ENCODE measurements at places on chromosomes 11 and 22.

DNA sequence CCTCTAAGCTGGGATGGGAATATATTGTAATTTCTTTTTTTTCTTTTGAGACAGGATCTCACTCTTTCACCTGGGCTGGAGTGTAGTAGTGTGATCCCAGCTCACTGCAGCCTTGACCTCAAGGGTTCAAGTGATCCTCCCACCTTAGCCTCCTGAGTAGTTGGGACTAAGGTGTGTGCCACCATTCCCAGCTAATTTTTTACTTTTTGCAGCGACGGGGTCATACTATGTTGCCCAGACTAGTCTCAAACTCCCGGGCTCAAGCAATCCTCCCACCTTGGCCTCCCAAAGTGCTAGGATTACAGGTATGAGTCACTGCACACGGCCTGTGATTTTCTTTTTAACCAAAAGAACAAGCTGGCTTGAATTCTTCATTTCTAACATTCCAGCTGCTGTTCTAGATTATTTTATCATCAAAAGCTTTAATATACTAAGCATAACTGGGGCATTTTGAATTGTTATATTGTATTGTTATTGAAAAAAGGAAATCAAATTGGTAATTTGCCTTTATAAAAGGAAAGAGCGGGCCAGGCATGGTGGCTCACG lies 26.8 kb upstream of the PPP2R1B start:
- DNase-seq, result no peak

- DNase-seq, result no peak
Measured at GRCh38 chr11:132913295-132913694, 619.0 kb downstream of the OPCML start.

DNA sequence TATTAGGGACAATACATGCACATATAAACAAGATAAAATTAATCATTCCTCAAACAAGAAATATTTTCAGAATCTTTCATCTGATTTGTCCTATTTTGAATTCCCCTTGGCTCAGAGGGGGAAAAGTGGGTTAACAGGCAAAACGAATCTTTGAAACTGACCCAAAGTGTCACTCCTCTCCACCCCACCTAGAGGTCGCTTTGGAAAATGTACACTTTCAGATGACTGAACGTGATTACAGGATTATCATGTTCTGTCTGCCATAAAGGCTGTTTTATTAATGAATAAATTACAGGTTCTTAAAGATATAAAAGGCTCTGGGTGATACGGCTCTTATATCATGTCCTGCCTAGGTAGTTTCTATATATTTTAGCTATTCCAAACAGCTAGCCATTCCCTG lies 1735.0 kb downstream of the LRRC4C start:
- DNase-seq, result no peak

DNA sequence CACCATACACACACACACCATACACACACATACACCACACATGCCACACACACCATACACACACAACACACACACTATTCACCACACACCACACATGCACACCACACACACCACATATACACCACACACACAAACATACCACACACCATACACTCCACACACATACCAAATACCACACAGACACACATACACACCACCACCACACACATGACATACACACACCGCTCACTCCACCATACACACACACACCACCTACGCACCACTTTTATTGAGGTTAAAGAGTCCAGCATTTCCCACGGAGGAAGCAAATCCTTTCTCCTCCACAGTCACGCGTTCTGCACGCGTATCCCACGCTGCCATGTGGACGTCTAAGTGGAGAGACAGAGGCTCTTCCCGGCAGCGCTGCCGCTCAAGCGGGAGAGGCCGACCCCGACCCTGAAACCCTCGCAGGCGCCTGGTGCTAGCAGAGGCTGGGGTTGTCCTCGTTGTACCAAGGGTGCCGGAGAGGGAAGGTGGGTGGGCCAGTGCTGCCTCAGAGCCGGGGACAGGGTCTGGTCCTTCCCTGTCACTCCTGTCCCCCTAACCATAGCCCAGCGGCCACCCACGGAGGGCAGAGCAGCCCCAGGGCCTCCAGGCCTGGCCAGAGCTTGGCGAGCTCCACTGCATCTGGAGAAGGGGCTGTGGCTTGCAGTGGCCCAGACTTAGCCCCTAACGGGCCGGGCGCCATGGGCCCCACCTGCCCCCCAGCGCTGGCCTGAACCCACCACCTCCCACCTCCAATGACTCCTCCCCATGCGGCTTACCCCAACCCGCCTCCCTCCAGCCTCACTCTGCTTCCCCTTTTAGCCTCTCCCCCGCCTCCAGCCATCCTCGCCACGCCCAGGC lies 1495.0 kb downstream of the BRD1 start:
- DNase-seq, result no peak

DNA sequence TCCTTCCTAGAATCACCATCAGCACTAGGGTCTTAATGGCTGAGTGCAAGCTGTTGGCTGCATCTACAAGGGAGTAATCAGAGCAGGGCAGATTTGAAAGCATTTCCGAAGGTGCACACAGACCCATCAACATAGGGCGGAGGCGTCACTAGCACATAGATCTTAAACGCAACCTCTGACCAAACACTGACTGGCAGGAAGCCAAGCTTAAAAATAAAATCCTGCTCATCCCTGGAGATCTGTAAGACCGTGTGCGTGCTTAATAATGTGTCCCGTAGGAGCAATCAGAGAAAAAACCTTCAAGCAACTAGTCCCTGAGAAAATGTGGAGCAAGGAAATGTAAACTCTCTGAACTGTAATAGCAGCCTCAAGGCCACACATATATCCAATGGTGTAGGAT lies 470.5 kb downstream of the ETS1 start:
- DNase-seq, result no peak

GRCh38 chr22:47129902-47130635 lies 367.6 kb downstream of the TBC1D22A start:
- no peak for DNase-seq

GRCh38 chr22:47174096-47174495 lies 411.6 kb downstream of the TBC1D22A start:
- DNase-seq, result no peak

DNA sequence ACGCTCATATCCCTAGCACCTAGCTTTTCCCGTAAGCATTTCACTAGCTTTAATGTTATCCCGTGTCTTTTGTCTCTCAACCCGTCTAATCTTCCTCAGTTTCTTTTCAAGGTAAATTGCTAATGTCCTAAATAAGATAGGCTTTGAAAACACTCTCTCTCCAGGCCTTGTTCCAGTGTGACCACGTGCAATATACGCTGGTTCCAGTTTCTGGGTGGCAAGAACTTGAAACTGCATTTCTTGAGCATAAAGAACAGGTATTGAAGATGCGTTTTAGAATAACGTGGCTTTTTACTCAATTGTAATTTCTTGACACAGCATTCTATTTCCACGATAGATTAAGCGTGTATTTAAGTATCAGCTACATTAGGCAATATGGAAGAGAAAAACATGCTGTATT lies 1.1 kb downstream of the CDC45 start:
- no peak for DNase-seq

DNA sequence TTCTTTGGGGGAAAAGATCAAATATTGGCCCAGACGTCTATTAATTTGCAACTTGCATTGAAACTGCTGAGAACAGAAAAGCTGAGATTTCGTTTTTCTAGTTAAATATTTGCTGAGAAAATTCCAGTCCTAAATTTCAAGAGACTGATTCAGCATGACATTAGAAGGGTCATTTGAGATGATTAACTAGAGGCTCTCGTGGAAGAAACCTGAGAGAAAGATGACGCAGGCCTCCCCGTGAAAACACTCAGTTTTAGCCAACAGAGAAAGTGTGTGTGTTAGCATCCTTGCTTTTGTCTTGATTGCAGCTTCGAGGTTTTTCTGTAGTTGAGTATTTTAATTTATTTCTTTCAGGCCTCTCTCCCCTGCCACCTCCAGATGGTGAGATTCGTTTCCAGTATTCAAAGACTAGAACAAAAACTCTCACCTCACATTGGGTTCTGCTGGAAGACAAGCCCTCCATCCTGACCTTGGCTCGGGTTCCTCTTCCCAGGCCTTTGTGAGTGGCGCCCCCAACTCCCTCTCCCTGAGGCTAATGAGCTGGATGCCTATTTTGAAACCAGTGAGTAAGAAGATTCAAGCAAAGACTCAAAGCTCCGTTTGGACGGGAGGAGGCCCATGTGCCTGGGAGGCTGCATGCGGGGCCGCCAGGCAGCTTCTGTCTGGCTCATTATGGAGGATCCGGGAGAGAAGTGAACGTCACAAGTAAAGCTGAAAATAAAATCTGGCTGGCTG lies 52.4 kb downstream of the CELSR1 start:
- no peak for DNase-seq

DNA sequence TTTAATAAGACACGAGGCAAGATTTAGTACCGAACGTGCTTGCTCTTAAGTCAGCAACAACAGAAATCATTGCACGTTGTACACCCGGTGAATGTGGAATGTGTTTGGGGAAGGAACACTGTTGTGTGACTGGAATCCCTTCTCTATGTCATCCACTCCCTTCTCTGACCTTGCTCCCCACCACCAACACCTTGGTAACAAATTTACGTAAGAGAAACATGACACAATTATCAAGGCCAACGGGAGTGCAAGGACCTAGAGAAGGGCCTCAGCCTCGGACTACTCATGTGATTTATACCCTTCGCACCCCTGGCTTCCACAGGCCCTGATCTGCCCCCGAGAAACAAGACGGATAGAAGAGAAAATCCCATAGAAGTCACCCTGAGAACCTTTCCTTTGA lies 236.2 kb downstream of the LARGE1 start:
- DNase-seq, result no peak

GRCh38 chr11:79487412-79487811 lies 46.6 kb upstream of the TENM4 start:
- no peak for DNase-seq

DNA sequence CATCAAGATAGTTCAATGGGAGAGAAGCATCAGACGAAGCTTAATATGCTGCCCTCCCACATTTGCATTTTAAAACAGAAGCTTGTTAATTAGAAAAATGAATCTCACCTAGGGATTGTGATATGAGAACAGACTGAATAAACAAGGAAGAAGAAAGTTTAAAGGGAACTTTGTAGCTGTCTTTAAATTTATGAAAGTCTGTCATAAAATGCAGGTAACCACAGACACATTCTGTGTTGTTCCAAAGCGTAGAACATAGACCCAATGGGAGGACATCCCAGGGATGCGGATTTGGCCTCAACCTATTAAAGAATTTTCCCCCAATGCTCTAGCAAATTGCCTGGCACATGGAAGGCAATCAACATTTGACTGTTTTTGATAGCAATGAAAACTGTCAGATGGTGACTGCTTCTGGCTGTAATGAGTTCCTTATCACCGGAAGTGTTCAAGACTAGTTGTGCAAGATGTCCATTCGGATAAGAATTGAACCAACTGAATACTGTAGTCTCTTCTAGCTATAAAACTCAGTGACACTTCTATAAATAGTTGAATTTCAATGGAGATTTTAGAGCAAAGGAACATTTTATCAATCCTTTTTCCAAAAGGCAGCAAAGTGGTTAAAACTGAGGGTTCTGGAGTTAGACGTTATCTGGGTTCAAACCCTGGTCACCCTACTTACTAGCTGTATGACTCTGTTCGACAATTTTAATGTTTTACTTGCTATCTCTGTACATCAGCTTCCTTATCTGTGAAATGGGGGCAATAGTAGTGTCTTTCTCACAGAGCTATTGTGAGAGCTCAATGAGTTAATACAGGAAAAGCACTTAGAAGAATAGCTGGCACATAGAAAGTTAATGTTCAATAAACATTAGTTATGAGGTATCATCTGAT lies 64.9 kb downstream of the LIF start:
- DNase-seq, result no peak

- peak; percentile 91 for DNase-seq
Measured at GRCh38 chr22:23281406-23282088, 101.2 kb downstream of the BCR start.

DNA sequence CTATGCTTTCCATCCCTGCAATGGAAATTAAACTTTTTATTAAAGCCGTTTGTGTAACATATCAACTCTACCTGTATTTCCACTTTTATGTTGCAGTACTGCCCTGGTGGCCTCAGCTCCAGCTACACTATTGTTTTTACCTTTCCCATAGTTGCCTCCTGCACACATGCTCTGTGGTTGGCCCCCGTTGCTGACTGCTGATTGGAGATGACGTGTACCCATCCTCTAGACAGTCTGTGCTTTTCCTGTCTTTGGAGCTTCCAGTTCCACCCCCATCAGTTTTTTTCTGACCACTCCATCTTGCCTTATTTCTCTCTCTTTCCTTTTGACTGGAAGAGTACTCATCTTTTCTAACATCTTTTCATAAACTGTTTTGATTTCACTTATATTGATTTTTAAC lies 123.8 kb downstream of the TEAD1 start:
- no peak for DNase-seq

DNA sequence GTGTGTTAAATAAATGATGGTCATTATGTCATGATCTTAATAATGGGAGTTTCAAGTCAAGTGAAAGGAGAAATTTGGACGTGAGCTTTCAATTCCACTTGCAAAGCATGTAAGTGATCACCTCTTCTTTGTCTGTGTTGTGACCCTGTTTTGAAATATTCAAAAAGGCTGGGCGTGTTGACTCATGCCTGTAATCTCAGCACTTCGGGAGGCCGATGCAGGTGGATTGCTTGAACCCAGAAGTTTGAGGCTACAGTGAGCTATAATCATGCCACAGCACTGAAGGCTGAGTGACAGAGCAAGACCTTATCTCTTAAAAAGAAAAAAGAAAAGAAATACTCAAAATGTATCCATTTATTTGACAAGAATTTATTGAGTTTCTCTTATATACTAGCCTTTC lies 32.9 kb upstream of the EED start:
- peak; percentile 59 for DNase-seq

- no peak for DNase-seq
Measured at GRCh38 chr22:30427871-30428270, 2.3 kb downstream of the MTFP1 start.

GRCh38 chr11:35190804-35191348 lies 51.9 kb downstream of the CD44 start:
- no peak for DNase-seq

- DNase-seq, result no peak
Measured at GRCh38 chr11:17673951-17674350, 45.4 kb upstream of the MYOD1 start.

GRCh38 chr11:2366276-2366675 lies 10.8 kb upstream of the CD81 start:
- no peak for DNase-seq

DNA sequence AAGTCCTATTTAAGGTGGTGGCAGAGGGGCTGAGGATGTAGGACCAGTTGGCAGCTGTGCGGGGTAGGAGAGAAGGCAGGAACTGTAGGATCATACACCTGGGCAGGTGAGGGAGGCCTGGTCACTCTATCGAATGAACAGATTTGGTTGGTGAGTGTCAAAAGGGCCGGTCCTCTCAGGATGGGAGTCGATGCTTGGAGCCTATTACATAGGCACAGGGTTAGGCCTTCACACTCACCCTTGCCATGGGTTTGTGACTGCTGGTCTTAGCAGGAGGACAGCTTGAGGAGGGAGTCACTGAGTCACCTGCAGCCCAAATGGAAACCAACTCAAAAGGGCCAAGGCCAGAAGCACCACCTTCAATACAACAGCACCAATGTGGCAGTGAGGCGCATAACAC lies 80.2 kb upstream of the NARS2 start:
- DNase-seq, result no peak

- DNase-seq, result no peak
Measured at GRCh38 chr11:43012606-43013005, 299.2 kb upstream of the API5 start.

All from GM13977 (cell line).